ENCODE measurements at places on chromosomes 12 and 14. TPM values are rescaled to one million over a fixed set of nuclear protein-coding genes. Genes with fewer than 3 reads are reported as not detected.

The NCKAP5L gene
- total RNA-seq, result 1.2 TPM

The STXBP6 gene
- not detected for total RNA-seq

The CAND1 gene
- 171 TPM for total RNA-seq

The MYO1H gene
- total RNA-seq, result not detected

The SMIM41 gene
- total RNA-seq, result not detected

The KRT85 gene
- not detected for total RNA-seq

The DBX2 gene
- not detected for total RNA-seq

All from activated T-helper 17 cell treated with anti-CD3 and anti-CD28 coated beads, Interleukin-2, amount 50 U/mL, for 72 hours (primary cell).